ENCODE measurements at places on chromosomes 1 and 21.

DNA sequence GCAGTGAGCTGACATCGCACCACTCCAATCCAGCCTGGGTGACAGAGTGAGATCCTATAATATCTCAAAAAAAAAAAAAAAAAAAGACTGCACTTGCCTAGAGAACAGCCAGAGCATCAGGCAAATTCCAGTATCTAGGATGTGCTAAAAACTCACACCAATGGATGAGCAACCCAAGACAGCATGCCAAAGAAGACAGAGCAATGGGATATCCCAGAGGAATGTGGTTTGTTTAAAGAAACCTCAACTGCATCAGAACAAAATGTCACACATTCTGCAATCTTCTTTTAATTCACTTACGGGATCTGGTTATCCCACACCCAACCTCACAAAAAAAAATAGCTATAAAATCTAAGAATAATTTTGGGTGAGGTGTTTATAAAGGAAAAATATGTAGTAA, 7.3 kb downstream of the KCNH1 start:
- no peak for DNase-seq

GRCh38 chr1:231721436-231721835, 94.8 kb downstream of the DISC1 start:
- no peak for DNase-seq

DNA sequence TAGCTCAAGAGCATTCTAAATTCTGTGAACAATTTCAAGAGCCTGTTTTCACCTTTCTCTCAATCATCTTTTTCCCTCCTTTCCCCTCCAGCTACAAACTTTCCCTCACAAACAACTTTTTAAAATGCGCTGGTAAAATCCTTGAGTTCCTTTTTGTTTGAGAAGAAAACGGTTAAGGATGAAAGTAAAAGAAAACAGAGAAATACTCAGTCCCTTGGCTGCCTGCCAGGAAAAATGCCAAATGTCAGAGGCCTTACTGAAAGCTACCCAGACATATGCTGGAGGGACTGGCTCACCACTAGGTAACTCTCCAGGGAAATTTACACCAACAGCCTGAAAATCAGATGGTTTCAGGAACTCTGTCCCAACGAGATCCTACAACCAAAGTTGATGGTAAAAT, 11.0 kb upstream of the SERBP1 start:
- DNase-seq: no peak

DNA sequence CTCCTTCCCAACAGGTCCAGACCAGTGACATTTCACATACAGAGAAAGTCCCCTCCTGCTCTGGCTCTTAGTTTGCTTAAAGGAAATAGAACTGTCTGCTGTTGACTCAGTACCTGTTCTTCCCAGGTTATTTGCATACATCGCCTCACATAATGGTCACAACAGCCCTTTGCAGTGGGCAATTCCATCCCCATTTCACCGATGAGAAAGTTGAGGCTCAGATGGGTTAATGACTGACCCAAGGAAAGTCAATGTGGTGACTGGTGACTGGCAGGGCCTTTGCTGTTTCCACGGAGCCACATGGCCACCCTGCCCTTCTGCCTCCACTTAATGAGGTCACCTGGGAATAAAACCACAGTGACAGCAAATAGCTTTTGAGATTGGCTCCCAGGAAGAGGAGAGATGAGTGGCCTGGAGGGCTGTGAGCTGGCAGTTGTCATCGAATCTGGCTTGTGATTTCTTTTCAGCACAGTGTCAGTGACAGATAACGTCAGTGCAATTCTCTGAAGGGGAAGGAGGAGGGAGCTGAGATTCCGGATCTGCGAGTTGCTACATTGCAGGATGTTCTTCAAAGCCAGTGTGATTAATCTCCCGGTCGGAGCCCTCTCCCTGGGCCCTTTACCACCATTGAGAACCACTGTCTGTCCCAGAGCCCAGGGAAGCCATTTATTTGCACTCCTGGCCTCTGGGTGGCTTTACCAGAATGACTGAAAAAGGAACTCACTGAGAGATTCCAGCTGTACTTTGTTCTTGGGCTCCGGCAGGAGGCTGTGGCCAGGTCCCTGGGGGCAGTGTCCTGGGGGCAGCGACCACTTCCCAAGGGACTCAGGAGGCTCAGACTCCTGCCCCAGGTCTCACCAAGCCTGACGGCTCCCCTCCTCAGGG, 117.2 kb downstream of the CNIH3 start:
- no peak for DNase-seq

- DNase-seq: no peak
These were observed 23.2 kb downstream of the KANK4 start for GRCh38 chr1:62295921-62296491.

- DNase-seq: no peak
These were observed 122.3 kb upstream of the C1orf105 start for GRCh38 chr1:172298141-172298540.

- DNase-seq: no peak
These were observed 191.6 kb downstream of the HIVEP3 start for GRCh38 chr1:41726899-41727748.

DNA sequence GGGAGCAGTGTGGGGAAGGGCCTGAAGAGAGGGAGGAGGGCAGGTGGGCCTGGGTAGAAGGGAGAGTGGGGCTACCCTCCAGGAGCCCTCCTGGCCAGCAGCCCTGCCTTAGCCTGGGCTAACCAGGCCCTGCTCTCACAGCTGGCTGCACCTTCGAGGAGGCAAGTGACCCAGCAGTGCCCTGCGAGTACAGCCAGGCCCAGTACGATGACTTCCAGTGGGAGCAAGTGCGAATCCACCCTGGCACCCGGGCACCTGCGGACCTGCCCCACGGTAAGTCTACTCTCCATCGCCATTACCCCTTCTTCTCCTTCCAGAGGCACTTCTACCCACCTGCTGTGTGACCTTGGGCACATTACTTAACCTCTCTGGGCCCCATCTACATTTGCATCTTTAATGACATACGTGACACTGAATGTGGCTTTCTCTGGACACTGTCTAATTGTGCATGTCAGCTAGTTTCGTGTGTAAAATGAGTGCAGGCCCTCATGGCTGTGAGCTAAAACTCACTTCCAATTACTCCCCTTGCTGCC, 18.9 kb downstream of the PTPRU start:
- no peak for DNase-seq

DNA sequence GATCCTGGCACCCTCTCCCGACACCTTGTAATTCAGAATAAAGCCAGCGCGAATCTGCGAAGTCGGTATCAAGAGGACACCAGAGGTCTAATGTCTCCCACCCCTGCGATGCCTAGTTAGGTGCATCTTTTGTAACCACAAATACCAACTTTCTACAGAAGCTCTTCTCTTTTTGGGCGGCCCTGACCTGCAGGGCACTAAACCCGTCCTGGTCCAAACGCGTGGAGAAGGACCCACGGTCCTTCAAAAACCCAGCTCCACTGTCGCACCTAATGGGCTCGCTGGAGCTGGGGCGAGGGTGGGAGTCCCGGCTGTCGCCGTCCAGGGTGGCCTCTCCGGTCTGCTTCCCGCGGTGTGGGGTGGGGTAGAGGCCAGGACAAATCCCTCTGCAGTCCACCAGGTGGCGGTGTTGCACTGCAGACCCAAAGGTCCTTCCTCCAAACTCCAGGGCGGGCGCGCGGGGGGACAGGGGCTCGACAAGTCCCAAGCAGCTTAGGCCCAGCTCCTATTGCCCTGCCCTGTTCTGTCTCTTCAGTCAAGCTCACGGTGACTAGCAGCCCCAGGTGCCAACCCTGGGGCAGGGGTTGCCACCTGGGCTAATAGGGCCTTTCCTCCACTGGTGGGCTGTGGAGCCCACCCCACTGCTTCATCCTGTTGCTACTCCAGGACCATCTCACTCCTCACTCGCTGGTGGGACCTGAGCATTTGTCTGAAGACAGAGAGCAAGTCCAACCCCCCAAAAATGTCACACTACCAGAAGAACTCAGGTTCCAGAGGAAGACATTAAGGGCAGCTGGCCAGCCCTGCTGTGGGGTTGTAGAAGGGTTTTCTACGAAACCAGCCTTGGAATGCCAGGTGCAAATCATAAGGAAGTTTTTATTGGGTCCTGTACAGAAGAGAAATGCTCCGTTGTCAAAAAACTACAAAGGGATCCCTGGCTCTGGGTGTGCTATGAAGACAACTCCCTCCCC, 2.8 kb downstream of the HES3 start:
- peak; percentile 90 for DNase-seq

- no peak for DNase-seq
These were observed 84.9 kb upstream of the RAB4A start for GRCh38 chr1:229185963-229186362.

DNA sequence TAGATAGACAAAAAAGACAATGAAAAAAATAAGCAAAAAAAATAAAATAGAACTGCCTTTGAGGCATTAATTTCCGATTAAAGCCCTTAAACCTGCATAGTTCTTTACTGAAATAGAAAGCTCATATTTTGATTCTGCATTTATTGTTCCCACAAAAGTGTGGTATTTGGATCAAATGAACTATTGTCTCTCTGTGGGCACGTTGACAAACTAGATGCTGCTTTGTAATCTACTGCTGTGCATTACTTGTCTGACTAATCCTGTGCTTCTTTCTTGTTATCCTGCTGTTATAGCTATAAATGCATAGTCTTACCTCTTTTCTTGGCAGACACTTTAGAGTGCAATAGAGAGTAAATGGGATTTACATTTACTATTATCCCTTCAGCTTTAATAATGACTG, 31.4 kb upstream of the SLC35D1 start:
- DNase-seq: no peak

- no peak for DNase-seq
These were observed 22.3 kb downstream of the XCL2 start for GRCh38 chr1:168521401-168522000.

- DNase-seq: no peak
These were observed 126.8 kb downstream of the ITSN1 start for GRCh38 chr21:33769057-33769456.

DNA sequence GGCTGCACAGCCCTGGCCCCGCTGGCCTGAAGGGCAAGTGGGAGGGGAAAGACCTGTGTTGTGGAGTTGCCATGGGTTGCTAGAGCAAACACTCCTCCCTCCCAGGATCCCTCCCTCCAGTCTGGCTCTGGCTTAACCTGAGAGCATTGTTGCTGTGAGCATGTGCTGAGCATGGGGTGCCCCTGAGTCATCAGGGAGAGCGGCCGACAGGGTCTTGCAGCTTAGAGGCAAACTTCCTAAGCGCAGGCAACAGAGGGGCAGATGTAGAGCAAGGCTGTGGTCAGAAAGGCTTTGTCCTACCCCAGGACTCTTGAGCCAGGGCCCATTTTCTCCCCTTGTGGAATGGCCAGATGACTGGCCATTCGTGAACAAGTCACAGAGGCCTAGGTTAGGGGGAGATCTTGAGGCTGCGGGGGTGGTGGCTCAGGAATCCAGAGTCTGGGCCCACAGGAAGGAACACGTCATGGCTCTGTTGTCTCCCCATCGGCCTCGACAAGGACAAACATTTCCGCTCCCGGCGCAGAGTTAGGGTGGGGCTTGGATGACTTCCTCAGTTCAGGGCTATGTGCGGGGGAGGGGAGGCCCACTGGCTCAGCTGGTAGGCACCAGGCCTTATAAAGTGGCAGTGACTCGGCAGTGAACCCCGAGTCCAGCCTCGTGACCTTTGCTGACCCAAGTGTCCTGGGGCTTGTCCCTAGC, 362 bp upstream of the DYNLT4 start:
- DNase-seq: peak; percentile 83

DNA sequence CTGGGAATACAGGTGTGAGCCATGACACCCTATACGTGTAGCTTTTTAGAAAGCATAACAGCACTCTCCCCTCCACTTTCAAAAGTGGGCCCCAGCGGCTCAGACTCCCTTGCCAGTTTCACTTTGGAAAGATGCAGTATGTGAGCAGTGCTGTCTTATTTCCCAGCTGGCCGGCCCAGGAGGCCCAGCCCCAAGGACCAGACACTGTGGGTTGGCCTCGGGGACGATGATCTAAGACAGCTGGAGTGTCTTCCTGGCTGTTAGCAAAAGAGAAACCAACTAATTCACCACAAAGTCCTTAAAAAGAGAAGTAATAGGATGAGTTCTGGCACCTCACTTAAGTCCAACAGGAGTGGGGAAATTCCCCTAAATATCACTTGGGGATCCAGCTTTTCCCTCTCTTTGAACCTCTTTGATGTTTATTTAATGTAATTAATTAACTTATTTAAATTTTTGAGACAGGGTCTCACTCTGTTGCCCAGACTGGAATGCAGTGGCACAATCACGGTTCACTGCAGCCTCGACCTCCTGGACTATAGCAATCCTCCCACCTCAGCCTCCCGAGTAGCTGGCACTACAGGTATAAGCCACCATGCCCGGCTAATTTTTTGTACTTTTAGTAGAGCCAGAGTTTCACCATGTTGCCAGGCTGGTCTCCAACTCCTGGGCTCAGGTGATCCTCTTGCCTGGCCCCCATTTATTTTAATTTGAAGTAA, 17.6 kb upstream of the CLIC4 start:
- DNase-seq: no peak

DNA sequence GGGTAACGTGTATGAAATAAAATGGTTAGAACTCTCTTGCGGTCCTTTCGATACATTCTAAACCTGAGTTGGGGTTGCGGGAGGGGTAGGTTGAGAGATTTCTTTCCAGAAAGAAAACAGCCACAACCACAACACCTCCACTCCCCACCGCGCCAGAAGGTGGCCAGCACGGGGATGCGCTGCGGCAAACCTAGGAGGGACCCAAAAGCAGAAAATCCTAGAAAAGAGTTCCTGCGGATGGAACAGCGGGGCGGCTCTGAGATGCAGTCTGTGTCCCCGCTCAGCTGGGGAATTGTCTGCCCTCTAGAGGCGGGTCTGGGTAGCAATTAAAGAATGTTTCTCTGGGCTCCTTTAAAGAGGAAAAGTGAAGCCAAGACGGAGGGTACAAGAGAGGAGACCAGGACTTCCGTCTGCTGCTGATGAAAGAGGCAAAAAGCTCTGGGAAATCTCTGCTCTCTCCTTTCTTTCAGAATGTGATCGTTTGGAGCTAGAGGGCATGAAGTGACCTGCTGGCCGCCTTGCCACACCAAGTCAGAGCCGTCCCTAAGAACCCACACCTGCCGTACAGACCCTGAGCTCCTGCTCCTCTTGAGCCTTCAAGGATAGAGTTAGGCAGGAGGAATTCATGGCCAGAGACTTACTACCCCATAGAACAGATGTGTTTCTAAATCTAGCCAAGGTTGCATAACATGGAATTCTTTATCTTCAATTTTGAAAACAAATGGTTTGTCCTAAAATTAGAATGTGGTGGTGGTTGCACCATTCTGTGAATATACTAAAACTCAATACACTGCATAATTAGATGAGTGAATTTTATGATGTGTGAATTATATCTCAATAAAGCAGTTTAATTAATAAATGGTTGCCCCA, 46.5 kb upstream of the COA6 start:
- peak; percentile 73 for DNase-seq

DNA sequence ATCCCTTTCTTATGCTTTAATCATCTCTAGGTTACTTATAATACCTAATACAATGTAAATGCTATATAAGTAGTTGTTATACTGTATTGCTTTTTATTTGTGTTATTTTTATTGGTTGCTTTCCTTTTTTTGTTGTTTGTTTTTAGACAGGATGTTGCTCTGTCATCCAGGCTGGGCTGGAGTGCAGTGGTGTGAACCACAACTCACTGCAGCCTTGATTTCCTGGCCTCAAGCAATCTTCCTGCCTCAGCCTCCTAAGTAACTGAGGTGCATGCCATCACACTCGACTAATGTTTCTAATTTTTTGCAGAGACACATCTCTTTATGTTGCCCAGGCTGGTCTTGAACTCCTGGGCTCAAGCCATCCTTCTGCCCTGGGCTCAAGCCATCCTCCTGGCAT, 26.9 kb downstream of the KRTAP19-8 start:
- DNase-seq: no peak

GRCh38 chr1:99643021-99643779, 2.7 kb upstream of the PALMD start:
- DNase-seq: no peak

Data from endothelial cell (in vitro differentiated cells).